NT2/D1 (cell line): ENCODE measurements at places on chromosomes 3 and 15.

- no peak for DNase-seq
These were observed 3.8 kb downstream of the SCAMP2 start for GRCh38 chr15:74869372-74869725.

- no peak for DNase-seq
These were observed at the start of gene TM4SF1 for GRCh38 chr3:149377408-149378364. Gene TM4SF1, minus strand, starts transcription at chr3:149377649. Its CDS starts 102 bp downstream, at chr3:149377547.

DNA sequence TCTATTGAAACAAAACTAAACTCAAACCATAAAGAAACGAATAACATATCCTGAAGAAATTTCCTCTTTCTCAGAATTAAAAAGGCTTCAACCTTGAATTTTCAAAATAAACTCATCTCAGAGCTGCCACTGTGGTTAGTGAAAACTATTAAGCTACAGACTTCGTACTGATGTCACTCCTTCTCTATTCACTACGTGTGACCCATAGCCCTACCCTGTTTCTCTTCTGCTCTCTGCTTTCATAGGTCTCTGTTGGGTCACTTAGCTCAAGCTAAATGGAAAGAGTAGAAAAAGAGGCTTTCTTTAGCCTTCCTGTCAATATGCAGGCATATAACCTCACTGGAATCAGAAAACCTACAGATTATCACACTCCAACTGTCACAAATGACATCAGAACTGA, 126.6 kb upstream of the MME start:
- no peak for DNase-seq

- no peak for DNase-seq
These were observed 1036.6 kb downstream of the IGSF11 start for GRCh38 chr3:117998071-117998470.

DNA sequence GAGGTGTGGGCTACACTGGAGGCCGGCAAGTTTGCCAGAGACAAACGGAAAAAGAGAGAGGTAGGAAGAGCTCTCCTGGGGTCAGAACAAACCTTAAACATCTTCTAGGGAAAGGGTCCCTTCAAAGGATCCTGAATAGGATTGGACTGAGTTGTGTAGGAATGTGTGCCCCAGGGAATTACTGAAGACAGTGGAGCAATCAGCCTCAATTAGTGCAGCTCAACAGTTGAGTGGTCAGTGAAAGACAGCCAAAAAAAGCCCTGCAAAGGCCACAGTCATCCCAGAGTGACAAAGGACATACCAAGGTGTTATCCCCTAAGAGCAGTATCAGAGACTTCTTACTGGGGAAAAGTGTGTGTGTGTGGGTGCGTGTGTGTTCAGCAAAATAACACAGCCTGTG, 70.3 kb downstream of the NUP210 start:
- peak; percentile 58 for DNase-seq

GRCh38 chr3:45957586-45957985, 14.3 kb downstream of the CXCR6 start:
- no peak for DNase-seq

DNA sequence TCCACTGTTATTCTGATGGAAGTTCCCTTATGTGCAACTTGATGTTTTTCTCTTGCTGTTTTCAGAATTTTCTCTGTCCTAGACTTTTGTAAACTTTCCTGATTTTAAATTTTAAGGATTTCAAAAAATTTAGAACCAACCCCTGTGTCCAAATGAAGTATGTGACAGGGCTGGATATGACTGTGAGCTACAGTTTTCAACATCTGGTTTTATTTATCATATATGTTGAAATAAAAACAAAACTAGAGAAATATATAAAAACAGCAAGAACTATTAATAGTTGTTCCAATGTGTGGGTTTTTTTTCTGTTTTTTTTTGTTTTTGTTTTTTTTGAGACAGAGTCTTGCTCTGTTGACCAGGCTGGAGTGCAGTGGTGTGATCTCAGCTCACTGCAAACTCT, 47.4 kb upstream of the PSMD6 start:
- DNase-seq, result no peak

GRCh38 chr3:179299999-179300613, 22.7 kb upstream of the ZNF639 start:
- no peak for DNase-seq

DNA sequence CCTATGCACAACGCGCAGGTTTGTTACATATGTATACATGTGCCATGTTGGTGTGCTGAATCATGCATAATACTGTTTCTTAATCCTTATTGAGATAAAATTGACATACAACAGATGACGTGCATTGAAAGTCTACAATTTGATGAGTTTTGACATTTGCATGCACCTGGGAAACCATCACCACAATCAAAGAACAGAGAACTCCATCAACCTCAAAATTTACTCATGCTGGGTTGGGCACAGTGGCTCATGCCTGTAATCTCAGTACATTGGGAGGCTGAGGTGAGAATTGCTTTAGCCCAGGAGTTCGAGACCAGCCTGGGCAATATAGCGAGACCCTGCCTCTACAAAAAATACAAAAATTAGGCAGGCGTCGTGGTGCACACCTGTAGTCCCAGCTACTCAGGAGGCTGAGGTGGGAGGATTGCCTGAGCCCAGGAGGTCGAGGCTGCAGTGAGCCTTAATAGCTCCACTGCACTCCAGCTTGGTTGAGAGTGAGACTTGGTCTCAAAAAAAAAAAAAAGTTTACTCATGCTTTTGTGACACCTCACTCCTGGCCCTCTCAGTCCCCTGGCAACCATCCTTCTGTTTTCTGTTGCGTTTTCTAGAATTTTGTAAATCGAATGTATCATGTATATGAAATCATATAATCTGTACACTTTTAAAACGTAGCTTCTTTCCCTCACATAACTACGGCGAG, 56.6 kb downstream of the BHLHE40 start:
- DNase-seq, result no peak

GRCh38 chr3:94294806-94295205, 231.9 kb downstream of the NSUN3 start:
- no peak for DNase-seq

- no peak for DNase-seq
These were observed 98.4 kb downstream of the VGLL4 start for GRCh38 chr3:11545186-11545851.

GRCh38 chr3:46987743-46988401, 8.4 kb downstream of the NBEAL2 start:
- DNase-seq, result no peak

DNA sequence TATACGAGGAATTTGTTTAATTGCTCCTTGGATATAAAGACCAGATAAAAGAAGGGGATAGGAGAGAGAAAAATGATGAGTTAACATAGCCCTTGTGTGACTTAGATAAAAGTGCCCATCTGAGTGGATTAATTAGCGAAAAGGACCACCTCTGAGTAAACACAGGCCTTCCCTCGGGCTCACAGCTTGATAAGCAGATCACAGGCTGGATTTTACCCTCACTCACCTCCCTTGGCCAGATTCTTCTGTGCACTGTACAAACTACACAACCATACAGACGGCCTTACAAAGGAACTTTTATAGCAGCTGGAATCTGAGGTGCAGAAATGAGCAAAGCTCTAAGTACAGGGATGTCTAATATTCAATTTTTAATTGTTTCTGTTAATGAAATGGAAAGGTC, 112.4 kb upstream of the STT3B start:
- DNase-seq, result no peak

DNA sequence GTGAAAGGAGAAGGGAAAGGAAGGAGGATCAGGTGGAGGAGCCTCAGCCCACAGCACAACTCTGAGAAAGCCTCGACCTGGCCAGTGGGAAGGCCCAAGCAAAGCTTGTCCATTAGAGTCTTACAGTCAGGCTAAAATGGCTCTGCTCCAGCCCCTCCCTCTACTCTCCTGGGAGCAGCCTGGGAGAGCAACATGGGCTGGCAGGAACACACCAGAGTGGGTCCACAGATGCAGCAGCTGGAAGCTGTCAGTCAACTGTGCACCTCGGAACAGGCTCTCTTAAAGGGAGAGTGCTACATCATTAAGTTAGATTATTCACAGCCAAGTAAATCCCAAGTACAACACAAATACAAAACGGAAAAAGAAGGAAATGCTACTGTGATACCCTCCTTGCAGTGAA, 98.0 kb upstream of the LIMD1 start:
- no peak for DNase-seq

- peak; percentile 5 for DNase-seq
These were observed 993.2 kb downstream of the OTOL1 start for GRCh38 chr3:162489853-162490252.

DNA sequence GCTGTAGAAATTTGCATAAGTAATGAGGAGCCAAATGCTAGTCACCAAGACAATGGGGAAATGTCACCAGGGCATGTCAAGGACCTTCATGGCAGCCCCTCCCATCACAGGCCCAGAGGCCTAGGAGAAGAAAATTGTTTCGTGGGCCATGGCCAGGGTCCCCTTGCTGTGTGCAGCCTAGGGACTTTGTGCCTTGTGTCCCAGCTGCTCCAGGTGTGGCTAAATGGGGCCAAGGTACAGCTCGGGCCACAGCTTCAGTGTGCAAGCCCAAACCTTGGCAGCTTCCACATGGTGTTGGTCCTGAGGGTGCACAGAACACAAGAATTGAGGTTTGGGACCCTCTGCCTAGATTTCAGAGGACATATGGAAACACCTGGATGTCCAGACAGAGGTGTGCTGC, 208.8 kb upstream of the TBC1D5 start:
- DNase-seq, result no peak

- no peak for DNase-seq
These were observed 427 bp upstream of the RNF111 start for GRCh38 chr15:58987036-58987435.

DNA sequence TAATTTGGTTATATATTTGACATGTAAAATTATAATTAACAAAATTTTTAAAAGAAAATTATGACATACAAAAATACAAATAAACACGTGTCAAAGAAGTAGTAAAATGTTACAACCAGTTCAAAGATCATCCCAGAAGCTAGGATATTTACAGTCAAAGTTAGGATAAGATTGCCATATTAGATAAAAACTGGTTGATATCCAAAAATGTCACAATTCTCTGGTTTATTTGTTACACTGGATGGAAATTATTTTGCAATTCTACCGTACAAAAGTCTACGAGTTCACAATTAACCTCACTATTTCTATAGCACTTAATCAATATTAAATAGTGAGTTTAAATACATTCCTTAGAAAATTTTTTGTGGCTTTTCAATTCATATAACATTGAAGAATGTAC, 673.8 kb downstream of the GBE1 start:
- DNase-seq, result no peak
